ENCODE measurements at places on chromosomes 12 and 14.

DNA sequence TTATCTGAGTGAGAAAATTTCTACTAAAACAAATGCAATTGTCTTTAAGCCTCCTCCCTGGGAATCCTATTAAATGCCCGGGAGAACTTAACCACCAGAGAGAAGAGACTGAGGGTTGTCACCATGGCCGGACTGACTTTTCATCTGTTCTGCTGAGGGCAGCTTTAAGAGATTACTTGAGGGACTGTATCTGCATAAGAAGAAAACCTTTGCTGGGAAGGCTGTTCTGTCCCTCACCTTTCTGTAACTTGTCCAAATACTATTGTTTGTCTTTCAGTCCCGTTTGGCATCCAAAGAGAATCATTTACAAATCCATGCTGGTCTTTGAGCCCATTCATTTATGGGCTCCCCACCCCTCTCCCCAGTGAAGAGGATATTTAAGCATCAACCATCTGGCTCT is 306.3 kb upstream of the FLRT2 start:
- DNase-seq: no peak

DNA sequence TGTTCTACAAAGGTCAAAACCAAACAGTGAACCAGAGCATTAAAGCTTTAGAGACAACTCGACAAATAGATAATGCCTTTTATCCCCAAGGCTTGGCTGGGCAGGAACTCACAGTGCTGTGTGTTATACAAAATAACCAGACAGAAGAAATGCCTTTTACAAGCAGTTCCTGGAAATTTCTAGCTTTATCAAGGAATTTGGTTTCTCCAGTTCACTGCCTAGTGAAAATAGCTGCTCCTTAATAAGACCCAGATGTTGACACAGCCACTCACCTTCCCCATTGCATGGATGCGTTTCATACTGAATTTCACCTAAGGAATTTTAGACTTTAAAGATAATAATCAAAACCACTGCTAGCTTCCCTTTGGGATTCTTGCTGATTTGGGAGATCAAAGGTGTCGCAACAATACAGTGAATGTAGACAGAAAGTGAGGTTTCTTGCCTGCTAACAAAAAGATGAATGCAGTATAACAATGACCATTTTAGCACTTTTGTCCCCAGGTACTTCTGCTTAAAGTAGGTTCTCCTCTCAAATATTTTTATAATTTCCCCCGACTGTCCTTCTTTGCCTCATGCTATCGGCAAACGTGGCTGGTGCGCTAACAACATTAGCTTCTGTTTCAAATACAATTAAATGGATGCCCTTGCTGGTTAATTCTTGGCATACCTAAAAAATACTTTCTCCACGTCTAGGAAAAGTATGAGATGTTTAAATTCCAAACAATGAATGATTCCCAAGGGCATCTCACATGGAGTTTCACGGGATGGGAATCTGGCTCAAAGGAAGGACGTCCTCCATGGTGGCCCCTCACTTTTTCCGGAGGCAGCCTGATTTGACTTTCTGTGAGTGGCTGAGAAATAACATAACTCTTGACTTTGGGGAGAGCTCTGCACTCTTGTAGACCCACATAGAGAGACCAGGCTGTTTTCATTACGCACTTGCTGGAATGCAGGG is 162.4 kb downstream of the C12orf75 start:
- DNase-seq: no peak

DNA sequence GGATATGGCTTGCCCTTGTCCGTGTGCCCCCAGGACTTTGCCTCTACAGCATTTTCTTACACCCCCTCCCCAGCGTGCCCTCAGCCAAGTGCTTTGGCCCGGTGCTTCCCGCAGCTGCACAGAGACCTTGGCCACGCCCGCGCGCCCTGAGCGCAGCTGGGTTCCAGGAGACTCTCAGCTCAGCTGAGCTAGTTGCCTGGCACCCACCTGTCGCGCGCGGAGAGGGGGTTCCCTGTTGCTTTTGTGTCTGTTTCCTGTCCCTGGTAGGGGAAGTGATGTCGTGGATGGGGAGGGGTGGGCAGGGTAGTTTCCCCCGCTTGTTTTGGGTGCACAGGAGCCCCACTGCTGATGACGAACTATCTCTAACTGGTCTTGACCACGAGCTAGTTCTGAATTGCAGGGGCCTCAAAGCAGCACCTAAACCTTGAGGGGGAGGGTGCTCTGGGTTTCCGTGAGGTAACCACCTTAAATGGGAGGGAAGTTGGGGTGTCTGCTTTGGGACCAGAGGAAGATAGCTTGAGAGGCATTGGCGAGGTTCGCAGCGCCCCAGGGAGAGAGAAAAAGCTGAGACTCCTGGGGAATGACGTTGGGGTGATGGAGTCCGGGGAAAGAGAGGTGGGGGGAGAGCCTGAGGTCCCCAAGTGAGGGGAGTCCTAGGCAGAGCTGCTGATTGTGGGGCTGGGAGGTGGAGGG is 1.5 kb downstream of the DIO3 start:
- no peak for DNase-seq

GRCh38 chr12:10753059-10753458 is 29.9 kb upstream of the YBX3 start:
- no peak for DNase-seq

- no peak for DNase-seq
These were observed 1.5 kb downstream of the MTA1 start for GRCh38 chr14:105420974-105421674.

DNA sequence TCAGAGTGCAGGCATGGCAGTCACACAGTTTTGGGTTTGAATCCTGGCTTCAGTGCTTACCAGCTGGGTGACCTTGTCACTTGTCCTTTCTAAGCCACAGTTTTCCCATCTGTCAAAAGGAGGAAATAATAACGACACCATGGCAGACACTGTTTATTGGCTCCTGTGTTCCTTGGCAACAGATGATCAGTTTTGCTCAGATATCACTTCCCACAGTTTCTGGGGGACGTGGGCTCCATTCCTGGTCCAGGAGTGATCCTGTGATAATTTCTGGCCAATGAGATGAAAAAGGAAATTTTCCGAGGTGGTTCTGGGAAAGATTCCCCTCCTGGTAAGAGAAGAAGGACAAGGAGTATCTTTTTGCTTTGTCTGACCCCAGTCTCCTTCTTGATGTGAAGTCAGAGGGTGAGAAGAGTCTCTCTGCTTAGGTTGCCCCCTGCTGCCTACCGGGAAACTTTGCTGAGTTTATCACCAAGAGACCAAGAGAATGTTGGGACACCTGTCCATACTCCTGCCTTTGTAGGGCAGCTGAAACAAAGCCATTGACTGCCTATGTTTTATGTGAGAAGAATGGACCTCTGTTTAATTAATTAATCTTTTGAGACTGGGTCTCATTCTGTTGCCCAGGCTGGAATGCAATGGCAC is 178.9 kb upstream of the NRXN3 start:
- no peak for DNase-seq

DNA sequence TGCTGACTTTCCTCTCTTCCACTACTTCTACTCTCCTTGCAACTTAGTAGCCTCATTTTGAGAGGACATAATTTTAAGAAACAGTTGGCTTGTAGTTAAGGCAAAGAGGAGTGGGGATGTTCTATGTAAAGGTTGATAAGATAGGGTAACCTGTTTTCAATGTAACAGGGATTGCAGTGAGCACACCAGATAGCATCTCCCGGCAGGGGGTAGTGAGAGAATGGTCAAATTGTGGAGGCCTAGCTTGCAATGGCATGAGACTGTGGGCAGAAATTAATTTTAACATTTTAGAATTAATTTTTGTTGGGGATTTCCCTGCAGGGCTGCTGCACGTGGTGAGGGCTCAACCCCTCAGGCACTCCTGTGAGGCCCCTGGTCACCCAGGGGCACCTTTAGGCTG is 41.4 kb downstream of the KLRG1 start:
- DNase-seq: no peak

Data from CD4-positive, alpha-beta T cell treated with Interleukin-4 for 4 hours (primary cell).